ENCODE measurements at places on chromosomes 5 and 9.
A peak's percentile ranks its signal among the peaks of the same experiment; 100 is the strongest.

DNA sequence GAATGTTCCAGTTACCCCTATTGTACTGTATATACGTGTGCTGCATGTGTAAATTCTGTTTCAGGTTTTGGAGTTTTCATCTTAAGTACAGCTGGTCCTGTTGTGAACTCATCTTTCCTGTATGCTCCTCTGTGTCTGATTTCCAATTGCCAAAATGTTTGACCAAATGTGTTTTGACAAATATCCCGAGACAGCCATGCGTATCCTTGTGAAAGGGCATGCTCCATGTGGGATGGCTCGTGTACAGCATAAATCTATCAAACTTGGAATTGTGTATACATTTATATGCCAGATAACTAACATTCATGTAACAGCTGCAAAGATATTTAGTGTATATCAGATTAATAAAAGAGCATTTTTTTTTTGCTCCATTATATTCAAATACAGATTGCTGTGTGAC, 69.5 kb upstream of the IQGAP2 start:
- no peak for DNase-seq

GRCh38 chr5:6166698-6167394, 211.5 kb downstream of the MED10 start:
- DNase-seq: no peak

- DNase-seq: no peak
Measured at GRCh38 chr5:89255845-89256463, 373.0 kb upstream of the MEF2C start.

GRCh38 chr9:126844085-126844484, 16.4 kb upstream of the ZBTB34 start:
- DNase-seq: no peak

DNA sequence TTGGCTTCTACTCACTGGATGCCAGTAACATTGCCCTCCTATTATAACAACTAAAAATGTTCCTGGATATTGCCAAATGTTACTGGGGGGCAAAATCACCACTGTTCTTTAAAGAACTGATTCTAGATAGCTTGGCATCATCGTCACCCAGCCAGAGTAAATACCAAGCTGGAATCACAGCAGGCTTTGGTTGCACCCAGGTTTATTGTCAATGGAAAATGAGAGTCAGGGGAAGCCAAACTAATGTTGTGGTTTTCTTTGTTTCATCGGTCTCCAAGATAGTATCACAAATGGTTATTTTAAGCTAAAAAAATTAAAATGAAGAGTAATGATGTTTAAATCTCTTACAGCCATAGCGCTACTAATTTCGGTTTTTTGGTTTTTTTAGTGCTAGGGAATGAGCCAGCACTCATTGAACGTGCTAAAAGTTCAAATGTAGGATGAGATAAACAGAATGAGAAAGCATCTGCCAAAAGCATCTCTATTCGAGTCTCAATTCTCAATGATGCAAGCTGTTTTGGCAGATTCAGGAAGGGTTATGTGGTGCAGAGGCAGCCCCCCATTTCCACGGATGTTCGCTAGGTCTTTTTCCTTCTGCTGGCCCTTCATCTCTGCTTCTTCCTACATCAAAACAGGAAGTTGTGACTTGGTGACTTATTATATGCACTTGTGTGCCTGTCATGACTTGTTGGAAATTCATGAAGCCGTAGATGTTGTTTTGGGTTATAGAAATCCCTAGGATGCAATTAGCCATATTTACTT, 558.0 kb downstream of the EBF1 start:
- DNase-seq: no peak

DNA sequence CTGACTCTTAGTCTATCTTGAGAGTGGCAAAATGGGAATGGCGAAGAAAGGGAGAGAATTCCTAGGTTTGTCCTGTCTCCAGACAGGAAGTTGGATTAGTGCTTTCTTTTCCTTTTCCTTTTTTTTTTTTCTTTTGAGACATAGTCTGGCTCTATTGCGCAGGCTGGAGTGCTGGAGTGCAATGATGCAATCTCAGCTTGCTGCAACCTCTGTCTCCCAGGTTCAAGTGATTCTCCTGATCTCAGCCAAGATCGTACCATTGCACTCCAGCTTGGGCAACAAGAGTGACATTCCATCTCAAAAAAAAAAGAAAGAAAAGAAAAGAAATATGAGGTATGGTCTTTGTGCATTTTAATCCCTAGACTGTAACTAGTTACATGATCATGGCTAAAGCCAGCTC, 12.6 kb upstream of the KIF27 start:
- DNase-seq: no peak

GRCh38 chr5:135534609-135535419, 950 bp downstream of the NEUROG1 start:
- no peak for DNase-seq

DNA sequence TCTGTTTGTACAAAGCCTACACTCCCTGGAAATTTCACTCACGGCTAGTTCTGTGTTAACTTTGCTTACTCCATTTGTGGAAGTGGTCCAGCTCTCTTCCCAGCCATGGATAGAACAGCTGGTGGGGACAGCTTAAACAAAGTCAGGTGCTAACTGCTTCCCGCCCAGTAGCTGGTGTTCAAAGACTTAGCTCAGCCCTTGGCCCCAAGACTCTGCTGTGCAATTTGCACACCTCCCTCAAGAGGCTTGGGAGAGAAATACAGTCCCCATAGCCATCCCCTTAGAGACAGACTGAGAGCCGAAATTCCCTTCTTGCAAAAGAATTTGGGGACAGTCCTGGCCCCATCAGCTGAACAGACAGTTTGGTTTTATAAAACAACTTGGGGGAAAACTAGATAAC, 73.8 kb upstream of the RAI14 start:
- DNase-seq: no peak

DNA sequence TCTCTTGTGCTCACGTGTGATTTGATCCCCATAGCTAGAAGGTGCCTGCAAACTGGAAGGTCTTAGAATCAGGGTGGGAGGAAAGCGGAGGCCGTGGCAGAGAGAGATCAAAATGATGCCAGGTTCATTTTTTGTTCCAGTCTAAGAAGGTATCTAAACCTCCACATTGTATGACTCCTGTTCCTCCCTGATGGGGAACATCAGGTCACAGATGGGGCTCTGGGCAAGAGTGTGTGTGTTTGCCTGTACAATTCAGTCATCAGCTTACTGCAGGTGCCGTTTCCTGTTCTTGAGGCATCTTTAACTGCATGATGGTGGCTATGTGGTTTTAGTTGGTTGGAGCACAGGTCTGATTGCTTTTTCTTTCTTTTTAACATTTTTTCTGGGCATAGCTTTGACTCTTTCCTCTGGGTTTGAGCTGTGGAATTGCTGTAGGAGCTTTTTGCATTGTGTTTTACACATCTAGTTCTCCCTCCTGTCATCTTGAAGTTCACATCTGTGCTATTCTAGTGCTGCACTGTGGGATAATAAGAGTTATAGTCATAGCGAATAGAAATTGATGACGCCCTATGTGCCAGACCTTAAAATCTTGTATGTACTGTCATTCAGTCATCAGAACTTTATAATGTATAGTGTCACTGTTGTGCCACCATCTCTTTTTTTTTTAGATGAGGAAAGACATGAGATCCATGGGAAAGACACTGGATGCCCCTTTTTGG, 30.8 kb downstream of the ARHGAP26 start:
- DNase-seq: no peak

DNA sequence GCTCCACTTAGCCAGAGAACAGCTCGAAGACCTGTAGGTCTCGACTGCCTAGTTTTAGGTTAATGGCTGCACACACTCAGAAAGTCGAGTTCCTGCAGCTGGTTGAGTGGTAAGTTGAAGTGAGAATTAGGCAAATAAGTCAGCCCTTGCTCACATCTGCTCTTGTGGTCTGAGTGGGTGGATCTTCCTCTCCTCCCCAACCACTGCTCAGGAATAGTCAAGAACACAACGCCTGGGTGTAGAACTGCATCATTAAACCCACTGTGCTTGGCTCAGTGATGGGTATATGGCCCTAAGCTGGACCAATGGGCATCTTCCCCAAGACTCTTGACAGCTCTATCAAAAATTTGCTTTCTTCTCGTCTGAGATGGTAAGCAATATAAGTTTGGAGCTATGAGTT, 20.9 kb upstream of the ADAM19 start:
- DNase-seq: peak; percentile 5

DNA sequence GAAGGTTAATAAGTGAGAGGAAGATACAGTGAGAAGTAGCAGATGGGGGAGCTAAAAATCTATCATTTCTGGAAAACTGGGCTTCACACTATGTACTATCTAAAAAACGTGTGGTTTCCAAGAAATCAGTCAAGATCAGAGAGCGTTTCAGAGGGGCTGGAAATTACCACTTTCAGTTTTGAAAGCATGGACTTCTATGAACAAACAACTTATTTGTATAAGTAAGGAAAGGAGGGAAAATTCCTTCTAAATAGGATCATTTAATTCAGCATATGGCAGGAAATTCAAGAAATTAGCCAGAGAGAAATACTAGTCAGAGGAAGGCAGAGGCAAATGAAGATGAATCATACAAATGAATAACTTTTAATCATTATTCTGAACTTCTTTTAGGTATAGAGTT, 11.3 kb downstream of the TNC start:
- DNase-seq: no peak

- no peak for DNase-seq
Measured at GRCh38 chr5:131610198-131611063, 24.6 kb downstream of the RAPGEF6 start.

DNA sequence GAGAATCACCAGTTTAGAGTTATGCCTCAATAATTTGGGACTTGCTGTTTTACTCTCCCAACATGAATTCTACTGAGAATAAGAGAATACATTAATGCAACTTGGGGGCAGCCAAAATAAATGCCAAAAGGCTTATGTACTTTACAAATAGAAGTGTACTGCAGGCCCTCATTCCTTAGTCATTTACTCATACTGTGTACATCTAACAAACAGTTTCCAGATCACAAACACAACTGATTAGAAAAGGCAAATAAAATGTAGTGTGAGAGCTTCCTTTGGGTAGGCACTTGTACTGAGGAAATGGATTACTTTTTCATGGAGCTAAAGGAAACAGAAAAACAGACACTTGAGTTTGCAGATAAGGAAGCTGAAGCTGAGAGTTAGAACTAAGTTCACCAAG, 12.6 kb downstream of the ANKDD1B start:
- DNase-seq: no peak

DNA sequence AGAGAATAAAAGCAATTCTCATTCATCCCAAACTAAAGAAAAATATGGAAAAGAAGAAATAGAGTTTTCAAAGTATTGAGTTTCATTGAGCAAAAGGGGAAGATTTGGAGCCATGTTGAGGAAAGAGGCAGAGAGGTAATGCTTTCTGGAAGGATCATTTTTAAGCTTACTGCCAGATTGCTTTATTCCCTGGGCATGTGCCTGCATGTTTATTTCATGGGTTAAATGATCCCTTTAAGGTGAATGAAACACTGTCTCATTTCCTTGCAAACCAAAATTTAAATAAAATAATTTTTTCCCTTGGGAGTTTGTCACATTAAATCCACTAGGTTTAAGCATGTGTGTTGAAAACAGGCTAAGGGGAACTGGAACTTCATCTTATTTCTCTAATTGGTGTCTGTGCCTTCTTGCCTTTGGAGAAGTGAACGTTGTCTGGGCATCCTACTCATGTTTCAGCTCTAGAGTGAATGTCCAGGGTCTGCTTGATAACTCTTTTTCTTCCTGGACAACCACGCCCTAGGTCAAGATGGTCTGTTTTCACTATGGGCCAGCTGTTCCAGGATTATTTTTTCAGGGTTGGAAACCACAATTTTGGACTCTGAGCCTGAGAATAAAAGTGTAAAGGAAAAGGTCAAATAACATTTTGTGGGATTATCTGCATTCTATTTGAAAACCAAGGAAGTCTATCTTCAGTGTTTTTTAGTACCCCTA, 114.1 kb upstream of the ELL2 start:
- no peak for DNase-seq

- DNase-seq: peak; percentile 47
Measured at GRCh38 chr5:155728146-155728856, 598.7 kb upstream of the SGCD start.

- DNase-seq: no peak
Measured at GRCh38 chr5:14849516-14850294, 21.9 kb downstream of the ANKH start.

GRCh38 chr9:137716694-137717287, 98.0 kb downstream of the EHMT1 start:
- no peak for DNase-seq

GRCh38 chr5:81019748-81020147, 59.6 kb downstream of the RASGRF2 start:
- DNase-seq: no peak

DNA sequence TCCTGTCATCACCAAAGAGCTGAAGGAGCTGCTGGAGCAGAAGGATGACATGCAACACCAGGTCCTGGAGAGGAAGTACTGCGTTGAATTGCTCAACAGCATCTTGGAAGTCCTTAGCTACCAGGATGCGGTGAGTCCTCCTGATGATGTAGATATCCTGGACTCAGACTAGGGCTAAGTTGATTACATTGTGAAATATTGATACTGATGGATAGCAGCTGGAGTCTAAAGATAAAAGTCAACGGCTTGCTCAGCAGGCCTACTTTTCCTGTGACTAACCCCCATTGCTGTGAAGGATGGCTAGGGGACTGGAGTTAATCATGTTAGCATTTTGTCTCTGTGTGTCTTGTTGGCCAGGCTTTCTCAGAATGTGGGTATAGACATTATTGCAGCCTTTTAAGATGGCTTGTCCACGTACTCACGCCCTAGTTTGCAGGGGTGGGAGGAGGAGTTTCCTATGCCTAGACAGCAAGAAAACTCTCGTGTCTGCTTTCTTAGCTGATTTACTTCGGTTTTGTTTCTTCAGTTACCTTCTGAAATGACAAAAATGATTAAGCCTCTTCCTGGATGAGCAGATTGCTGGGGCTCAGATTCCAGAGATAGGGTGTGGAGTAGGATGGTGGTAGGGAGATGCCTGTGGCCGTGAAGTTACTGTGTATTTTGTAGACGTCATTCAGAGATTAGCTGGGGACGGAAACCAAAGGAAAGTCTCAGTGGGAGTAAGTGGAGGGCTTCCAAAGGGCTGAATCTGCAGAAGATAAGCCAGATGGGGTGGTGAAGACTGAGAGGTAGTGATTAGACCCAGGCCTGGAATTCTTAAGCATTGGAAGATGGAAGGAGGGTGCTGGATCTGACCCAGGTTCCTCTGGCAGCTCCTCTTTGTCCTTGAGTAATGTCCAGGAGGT, 166.3 kb downstream of the DOCK2 start:
- no peak for DNase-seq

DNA sequence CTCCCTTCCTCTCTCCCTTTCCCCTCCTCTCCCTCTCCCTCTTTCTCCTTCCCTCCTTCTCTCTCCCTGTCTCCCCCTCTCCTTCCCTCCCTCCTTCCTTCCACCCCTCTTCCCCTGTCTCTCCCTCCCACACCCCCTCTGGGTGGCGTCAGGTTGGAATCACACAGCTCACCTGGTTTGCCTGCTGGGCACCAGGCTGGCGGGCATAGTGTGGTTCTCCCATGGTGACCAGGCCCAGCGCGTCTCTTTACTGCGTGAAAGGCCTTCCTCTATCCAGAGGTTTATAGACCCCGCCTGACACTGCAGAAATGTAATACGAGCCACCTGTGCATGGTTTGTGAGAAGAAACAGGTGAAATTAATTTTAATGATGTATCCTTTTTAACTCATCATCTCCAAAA, 76.2 kb downstream of the MRPL36 start:
- DNase-seq: no peak

Measured in NCI-H1417 (cell line).